Parietal lobe (tissue), 2 donors: ENCODE measurements at places on chromosomes 6 and 20. TPM values are rescaled to one million over a fixed set of nuclear protein-coding genes. Genes with fewer than 3 reads are reported as not detected.

Gene OOEP
- not detected for total RNA-seq

Gene GSTA2
- total RNA-seq = not detected

Gene CST7
- not detected for total RNA-seq

Gene EYA2
- 0.94 TPM for total RNA-seq

Gene SLC17A1
- total RNA-seq = not detected

Gene TUBB1
- total RNA-seq = 0.31 TPM

Gene SNAI1
- not detected for total RNA-seq

Gene GJA10
- total RNA-seq = not detected

Gene BTBD3
- 53.2 TPM for total RNA-seq

Gene GNRH2
- 2.2 TPM for total RNA-seq

Gene HLA-E
- 22.2 TPM for total RNA-seq

Gene SLC22A16
- not detected for total RNA-seq

Gene TTK
- 6.9 TPM for total RNA-seq

Gene MAP1LC3A
- total RNA-seq = 57.6 TPM

Gene E2F1
- 3.4 TPM for total RNA-seq

Gene EGFL8
- total RNA-seq = 5.9 TPM

Gene MYBL2
- 2.2 TPM for total RNA-seq

Gene ADGRG6
- total RNA-seq = 45.4 TPM

Gene OPRM1
- 0.94 TPM for total RNA-seq

Gene PLCB4
- 19.1 TPM for total RNA-seq

Gene DOK5
- 259 TPM for total RNA-seq

Gene MTFR2
- 0.94 TPM for total RNA-seq

Gene WFDC6
- total RNA-seq = not detected

Gene TMX4
- 30.4 TPM for total RNA-seq

Gene FAM83C
- not detected for total RNA-seq

Gene DDX27
- 25.0 TPM for total RNA-seq

Gene CST2
- not detected for total RNA-seq

Gene LY6G5C
- total RNA-seq = 5.6 TPM

Gene TCP11
- total RNA-seq = 0.63 TPM

Gene SLPI
- total RNA-seq = not detected

Gene CLPSL1
- not detected for total RNA-seq

Gene RBM24
- total RNA-seq = 28.8 TPM

Gene LRRN4
- not detected for total RNA-seq

Gene ERMARD
- 32.6 TPM for total RNA-seq

Gene C6orf62
- 93.9 TPM for total RNA-seq

Gene VARS2
- 41.9 TPM for total RNA-seq

Gene GGT7
- total RNA-seq = 26.9 TPM

Gene SPTLC3
- 0.63 TPM for total RNA-seq

Gene EEF1A2
- total RNA-seq = 281 TPM

Gene WFDC12
- not detected for total RNA-seq

Gene KIAA1755
- 2.8 TPM for total RNA-seq

Gene SPATA2
- 4.1 TPM for total RNA-seq

Gene MAFB
- 9.4 TPM for total RNA-seq

Gene TFEB
- total RNA-seq = 2.2 TPM

Gene TULP4
- total RNA-seq = 740 TPM

Gene RAB44
- total RNA-seq = not detected

Gene MMP24
- total RNA-seq = 82.6 TPM

Gene FNDC1
- 0.63 TPM for total RNA-seq

Gene CCM2L
- 2.8 TPM for total RNA-seq

Gene SLCO4A1
- 2.5 TPM for total RNA-seq

Gene SLC17A9
- total RNA-seq = 0.31 TPM

Gene CAGE1
- total RNA-seq = not detected

Gene GGTLC1
- not detected for total RNA-seq

Gene FRK
- total RNA-seq = 0.63 TPM

Gene MAS1
- 0.31 TPM for total RNA-seq

Gene SLC22A3
- total RNA-seq = 1.3 TPM

Gene HECA
- 41.6 TPM for total RNA-seq

Gene SNAP25
- total RNA-seq = 100 TPM

Gene DTD1
- 87.6 TPM for total RNA-seq

Gene SIRPB1
- total RNA-seq = 1.3 TPM
